Hepatocyte (in vitro differentiated cells): ENCODE measurements at places on chromosomes 1 and 21. TPM values are rescaled to one million over a fixed set of nuclear protein-coding genes. Genes with fewer than 3 reads are reported as not detected.

Gene SPATA6
- 4.5 and 5.5 TPM in 2 replicates for total RNA-seq

Gene ZNF695
- 1.5 TPM in 2 replicates for total RNA-seq

Gene SPRR2D
- not detected in 2 replicates for total RNA-seq

Gene HMGN1
- total RNA-seq = 256 and 282 TPM in 2 replicates

Gene AADACL3
- total RNA-seq = 0.10 TPM in 1 of 2 replicates, not detected in the other

Gene LAMC2
- total RNA-seq = 73.5 and 76.3 TPM in 2 replicates

GRCh38 chr21:38349111-38349746 is 92.4 kb downstream of the KCNJ15 start:
- no peak for DNase-seq

- no peak for DNase-seq
Observed at GRCh38 chr1:239237912-239238311, 148.5 kb upstream of the CHRM3 start.

DNA sequence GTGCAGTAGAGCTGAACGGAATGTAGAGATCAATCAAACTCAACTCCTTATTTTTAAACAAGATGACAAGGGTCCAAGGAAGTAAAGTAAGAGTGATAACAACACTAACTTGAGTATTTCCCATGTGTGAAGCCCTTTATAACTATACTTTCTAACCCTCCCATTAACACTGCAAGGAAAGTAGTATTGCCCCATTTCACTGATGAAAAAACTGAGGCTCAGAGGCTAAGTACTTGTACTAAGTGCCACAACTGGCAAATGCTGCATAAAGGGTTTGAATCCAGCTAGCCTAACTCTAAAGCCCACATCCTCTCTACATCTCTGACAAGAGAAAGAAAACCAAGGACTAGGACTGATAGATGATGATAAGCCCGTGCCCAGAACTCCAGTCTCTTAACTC is 8.2 kb upstream of the GJA5 start:
- no peak for DNase-seq

DNA sequence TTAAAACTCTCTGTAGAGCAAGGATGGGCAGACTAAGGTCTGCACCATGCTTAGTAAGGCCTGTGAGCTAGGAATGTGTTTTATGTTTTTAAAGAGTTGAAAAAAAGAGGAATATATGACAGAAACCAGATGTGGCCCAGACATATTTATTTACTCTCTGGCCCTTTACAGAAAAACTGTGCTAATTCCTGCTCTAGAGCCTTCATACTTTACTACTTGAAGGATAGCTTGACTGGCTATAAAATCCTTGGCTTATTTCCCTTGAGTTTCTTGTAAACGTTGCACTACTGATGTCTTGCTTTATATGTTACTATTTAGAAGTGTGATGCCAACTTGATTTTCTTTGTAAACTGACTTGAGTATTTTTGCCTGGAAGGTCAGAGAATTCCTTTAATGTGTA is 33.5 kb downstream of the CTBS start:
- DNase-seq = peak; percentile 30

GRCh38 chr1:156430303-156430702 is 61.3 kb downstream of the RHBG start:
- DNase-seq = no peak

DNA sequence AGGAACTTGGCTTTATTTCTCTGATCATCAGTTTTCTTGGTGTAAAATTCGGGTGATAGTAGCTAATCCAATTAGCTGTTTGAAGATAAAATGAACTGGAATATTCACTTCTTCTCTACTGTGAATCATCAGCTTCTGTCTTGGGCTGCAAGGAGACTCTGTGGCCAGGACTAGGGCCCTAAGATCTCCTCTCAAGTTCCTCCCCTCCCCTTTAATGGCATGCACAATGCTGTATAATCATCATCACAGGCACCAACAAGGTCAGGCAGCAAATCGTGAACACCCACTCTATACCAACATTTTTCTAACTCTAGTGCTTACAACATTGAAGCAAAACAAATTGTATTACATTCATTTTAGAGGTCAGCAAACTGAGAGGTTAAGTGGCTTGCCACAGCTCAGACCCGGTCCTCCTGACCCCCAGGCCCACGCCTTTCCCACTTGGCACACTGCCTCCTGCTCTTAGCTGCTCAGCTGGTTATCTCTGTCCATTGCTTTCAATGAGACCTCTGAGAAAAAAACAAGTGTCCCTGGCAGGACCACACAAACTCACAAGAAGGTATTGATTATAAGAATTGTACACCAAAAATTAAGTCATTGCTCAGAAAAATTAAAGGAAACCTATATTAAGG is 31.8 kb downstream of the LRRC52 start:
- DNase-seq = no peak

GRCh38 chr1:23194119-23194984 is 22.9 kb downstream of the HTR1D start:
- DNase-seq = no peak

DNA sequence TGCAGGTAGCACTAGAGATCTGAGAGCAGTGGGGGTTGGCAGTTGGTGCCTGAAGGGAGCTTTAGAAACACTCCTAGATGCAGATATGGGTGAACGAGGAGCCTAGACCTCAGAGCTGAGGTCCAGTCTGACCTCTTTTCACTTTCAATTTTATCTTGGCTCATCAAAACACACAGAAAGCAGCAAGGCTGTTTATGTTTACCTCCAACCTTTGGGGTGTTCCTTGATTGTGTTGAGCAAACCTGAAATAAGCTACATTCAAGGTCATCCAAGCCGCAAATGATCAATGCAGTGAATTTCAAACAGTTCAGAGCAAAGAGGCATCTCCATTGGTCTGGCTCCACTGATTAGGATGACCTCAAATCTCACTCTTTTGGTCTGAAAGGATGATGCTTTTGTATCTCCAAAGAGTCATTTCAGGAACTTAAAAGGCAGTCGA is 1.3 kb downstream of the LY9 start:
- DNase-seq = no peak

- DNase-seq = peak; percentile 27
Observed at GRCh38 chr21:33374450-33375096, 28.6 kb upstream of the IFNGR2 start.
